ENCODE measurements at places on chromosomes 12 and 14. TPM values are rescaled to one million over a fixed set of nuclear protein-coding genes. Genes with fewer than 3 reads are reported as not detected.

- no peak for DNase-seq
Measured at GRCh38 chr14:66163023-66163422, 323.1 kb upstream of the CCDC196 start.

GRCh38 chr12:5433845-5434646 is 2.1 kb downstream of the NTF3 start:
- DNase-seq = no peak

DNA sequence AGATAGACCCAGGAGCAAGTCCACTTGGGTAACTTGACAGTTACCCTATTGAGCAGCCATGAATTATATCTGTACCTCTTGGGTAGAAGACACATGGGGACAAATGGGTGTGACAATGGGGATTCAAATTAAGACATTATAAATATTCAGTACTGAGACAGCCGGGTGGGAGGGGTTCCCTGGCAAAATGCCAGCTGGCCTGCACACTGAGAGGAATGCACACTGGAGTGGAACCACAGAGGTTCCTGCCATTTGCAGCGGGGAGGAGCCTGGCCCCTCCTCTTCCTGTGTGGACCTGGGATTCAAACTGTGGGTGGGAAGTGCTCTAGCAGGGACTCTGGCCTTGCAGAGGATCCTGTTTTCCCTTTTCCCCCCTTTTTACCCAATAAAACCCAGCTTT is 118.7 kb upstream of the CDKN3 start:
- no peak for DNase-seq

EML5 gene
- 0.22 TPM for polyA plus RNA-seq
